ENCODE measurements at places on chromosomes 1 and 21.

DNA sequence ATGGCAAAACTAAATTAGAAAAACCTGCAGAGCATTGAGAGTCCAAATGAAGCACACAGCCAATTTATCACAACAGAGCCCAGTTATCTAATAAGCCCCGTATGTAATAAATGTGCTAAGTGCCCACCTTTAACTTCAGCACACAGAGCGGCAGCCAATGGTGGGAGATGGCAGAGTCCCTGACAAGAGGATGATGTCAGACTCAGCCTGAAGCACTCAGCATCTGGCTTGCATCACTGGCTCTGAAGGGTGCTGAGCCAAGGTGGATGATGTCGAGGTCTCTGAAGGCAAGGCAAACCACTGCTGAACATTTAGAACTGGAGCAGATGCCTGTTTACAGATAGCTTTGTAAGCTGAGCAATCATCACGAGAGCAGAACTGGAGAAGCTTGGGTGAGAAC lies 118.3 kb downstream of the NUF2 start:
- DNase-seq: no peak

DNA sequence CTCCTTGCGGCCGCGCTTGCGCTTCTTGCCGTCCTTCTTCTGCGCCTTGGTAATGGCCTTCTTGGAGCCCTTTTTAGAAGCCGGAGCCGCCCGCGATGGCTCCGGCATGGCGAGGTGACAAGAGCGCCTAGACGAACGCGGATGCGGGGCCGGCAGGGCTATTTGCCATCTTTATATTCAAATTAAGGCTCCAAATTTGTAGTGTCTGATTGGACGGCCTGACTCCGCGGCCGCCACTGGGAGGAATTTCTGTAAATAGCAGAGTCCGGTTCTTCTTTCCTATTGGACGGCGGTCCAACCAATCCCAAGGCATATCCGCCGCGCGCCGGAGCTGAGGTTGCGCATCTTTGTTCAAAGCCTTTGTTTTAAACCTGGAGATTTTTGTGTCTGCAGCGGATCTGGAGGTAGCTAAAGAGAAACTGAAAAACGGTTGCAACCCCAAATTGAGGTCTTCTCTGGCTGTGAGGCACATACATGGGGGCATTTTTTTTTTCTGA lies 22.6 kb upstream of the RNF187 start:
- DNase-seq: peak; percentile 92

DNA sequence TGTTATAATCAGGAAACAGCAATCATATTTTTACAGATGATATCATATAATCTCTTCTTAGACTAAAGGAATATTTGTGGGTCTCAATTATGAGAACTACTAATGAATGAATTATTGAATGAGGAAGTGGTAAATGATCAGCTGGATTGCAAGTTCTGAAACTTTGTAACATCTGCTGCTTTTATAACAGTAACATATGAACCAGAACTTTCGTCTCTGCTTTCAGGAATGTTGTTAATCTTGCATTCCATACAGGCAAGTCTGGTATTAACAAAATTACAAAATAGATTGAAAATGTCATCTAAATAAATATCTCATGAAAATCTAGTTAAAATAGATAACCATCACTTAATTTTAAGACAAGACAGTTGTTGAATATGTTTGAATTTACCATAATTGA lies 110.5 kb upstream of the COL11A1 start:
- peak; percentile 32 for DNase-seq

- no peak for DNase-seq
These were observed 4.1 kb downstream of the GRHL3 start for GRCh38 chr1:24323281-24323680.

DNA sequence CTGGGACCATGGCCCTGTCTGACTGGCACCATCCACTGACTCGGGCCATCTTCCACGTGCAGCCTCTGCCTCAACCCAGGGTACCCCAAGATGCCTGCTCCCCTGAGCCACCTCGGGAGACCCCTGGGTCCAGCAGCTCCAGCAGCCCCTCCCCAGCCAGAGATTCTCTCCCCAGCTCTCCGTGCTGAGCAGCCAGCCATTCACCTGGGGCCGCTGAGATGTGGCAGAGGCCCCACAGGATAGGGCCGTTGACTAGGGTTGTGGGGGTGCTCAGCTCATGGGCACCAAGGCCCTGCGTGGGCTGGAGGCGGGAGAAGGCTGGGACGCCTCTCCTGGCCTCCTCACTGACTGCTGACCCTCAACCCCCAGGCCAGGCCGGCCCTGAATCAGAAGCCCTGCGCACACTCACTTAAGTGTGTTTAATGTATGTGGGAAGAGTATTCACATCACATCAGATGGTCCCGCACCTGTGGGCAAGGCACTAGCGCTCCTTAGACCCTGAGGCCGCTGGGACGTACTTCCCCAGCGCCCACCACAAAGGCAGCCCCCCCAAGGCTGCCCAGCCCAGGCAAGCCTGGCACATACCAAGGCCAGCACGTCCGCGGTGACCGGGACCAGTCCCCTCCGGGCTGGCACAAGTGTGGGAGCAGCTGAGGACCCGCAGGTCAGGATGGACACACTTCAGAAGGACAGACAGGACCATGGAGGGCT lies 27.8 kb downstream of the SLC19A1 start:
- DNase-seq: no peak

- peak; percentile 56 for DNase-seq
These were observed 30.0 kb upstream of the RCSD1 start for GRCh38 chr1:167599957-167600581.

DNA sequence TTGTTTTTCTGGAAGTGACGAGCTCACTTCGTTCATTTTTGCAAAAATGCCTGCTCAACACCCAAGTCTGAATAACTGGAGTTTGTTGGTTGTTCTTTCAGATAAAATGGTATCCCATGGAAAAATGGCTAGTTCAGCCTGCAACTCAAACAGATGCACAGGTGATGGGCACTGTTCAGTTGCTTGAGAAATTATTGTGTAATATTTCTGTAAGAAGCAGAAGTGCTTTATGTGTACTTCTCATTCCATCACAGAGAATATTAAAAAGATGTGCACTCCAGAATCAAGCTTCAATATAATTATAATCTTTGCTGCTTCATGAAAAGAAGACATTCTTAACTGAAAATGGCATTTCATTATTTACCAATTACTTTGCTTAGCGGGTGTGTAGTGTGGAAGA lies 9.1 kb downstream of the SYT2 start:
- DNase-seq: no peak

DNA sequence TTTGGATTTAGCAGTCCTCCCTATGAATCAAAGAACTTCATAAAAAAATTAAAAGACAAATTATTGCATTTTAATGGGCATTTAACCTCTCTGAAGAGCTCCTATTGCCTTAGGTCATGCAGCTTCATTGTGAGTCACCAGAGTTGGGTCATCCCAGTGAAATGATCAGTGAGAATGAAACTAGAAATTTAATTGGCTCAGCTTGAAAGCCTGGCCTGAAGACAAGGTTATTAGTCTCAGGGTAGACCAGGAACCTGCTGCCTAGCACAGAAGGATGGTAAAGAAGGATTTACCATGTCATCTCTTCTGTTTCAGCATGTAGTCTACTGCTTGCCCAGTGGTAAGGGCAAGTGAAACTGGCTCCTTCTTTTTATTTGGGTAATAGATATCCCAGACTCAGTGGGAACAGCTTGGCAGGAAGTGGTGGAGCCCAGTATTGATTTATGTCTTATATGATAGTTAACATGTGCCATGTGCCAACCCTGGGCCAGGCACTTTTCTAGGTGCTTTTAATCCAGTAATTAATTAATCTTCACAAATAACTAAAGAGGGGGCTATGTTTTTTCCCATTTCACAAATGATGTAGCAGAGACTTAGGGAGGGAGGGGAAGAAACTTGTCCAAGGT lies 23.6 kb downstream of the LAMC2 start:
- DNase-seq: peak; percentile 77

DNA sequence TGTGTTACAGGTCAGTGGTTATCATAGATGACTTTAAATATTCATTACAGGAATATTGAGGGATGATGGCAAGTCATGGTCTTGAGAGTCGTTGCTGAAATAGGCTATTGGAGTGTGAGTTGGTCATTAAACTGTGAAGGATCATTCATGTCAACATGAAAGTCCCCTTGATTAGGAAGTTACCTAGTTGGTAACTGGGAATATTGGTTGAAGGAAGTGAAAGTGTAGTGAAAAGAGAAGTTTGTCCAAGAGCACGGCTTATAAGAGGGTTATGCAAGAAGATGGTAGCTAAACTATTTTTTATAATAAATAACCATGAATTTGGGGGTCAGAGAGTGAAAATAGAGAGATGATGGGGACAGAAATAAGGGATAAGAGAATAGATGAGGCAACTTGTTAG lies 16.9 kb downstream of the CRB1 start:
- DNase-seq: no peak

- no peak for DNase-seq
These were observed 45.9 kb downstream of the CDC42BPA start for GRCh38 chr1:227272428-227272827.

- peak; percentile 55 for DNase-seq
These were observed 27.8 kb upstream of the A3GALT2 start for GRCh38 chr1:33348676-33349080.

DNA sequence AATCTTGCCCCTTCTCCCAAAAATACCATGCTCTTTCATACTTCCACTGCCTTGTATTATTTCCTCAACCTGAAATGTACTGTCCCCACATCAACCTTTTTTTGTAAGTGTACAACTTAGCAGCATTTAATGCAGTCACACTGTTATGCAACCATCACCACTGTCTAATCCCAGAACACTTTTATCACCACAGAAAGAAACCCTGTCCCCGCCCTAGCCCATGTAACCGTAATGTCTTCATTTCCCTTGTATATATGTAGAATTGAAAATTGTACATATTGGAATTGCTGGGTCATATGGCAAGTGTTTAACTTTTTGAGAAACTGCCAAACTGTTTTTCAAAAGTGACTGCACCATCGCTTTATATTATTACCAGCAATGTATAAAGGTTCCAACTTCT lies 37.4 kb downstream of the PTP4A2 start:
- no peak for DNase-seq

- DNase-seq: no peak
These were observed 9.0 kb upstream of the UBE2U start for GRCh38 chr1:64194168-64195080.

DNA sequence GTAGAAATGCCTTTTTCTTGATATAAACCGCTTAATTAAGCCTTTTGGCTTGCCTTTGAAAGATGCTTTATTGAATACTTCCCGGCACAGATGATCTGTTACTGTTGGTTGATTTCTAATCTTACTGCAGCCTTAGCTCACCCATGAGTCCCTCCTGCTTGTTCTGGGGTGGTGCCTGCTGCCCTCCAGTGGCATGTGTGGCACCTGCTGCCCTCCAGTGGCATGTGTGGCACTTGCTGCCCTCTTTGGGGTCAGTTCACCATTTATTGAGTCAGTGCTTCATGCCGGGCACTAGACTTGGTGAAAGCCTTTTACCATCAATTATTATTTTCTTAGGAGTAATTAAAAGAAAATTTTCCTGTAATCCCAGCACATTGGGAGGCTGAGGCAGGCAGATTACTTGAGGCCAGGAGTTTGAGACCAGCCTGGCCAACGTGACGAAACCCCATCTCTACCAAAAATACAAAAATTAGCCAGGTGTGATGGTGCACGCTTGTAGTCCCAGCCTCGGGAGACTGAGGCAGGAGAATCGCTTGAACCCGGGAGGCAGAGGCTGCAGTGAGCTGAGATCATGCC lies 54.3 kb downstream of the ADARB1 start:
- DNase-seq: peak; percentile 77

DNA sequence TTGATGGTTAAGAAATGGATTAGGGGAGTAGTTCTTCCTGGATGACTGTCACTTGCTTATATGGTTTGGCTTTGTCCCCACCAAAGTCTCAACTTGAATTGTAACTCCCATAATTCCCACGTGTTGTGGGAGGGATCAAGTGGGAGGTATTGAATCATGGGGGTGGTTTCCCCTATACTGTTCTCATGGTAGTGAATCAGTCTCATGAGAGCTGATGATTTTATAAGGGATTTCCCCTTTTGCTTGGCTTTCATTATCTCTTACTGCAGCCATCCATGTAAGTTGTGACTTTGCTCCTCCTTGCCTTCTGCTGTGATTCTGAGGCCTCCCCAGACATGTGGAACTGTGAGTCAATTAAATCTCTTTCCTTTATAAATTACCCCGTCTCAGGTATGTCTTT lies 1621.1 kb downstream of the MRPL39 start:
- no peak for DNase-seq

GRCh38 chr1:52463891-52464290 lies 59.5 kb downstream of the PRPF38A start:
- DNase-seq: no peak

GRCh38 chr1:172673761-172674160 lies 14.9 kb downstream of the FASLG start:
- no peak for DNase-seq

DNA sequence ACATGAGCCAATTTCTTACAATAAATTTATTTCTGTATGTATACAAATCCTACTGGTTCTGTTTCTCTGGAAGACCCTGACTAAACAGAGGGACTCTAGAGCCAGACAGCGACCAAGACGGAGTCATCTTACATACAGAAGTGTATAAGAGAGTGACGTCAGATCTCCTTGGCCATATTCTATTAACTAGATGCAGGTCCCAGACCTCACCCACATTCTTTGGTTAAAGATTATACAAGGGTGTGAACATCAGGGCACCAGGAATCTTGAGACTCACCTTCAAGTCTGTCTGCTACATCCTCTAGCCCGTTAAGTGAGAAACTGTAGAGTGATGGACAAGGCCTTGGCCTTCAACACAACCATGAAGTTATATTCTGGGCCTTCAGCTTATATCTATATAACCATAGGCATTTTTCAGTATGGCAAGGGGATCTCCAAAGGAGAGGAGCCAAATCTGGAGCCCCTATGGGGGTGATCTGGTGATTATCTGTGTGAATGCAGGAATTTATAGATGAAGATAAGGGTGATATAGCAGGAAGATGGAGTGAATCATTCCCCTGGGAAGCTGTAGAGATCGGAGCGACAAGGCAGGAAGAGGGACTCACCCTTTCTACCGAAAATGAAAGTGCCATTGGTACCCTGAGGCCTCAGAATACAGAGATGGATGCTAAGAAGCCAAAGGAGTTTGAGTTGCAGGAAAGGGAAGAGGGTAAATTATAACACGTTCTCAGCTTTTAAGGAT lies 83.9 kb downstream of the ADAMTS1 start:
- DNase-seq: no peak

DNA sequence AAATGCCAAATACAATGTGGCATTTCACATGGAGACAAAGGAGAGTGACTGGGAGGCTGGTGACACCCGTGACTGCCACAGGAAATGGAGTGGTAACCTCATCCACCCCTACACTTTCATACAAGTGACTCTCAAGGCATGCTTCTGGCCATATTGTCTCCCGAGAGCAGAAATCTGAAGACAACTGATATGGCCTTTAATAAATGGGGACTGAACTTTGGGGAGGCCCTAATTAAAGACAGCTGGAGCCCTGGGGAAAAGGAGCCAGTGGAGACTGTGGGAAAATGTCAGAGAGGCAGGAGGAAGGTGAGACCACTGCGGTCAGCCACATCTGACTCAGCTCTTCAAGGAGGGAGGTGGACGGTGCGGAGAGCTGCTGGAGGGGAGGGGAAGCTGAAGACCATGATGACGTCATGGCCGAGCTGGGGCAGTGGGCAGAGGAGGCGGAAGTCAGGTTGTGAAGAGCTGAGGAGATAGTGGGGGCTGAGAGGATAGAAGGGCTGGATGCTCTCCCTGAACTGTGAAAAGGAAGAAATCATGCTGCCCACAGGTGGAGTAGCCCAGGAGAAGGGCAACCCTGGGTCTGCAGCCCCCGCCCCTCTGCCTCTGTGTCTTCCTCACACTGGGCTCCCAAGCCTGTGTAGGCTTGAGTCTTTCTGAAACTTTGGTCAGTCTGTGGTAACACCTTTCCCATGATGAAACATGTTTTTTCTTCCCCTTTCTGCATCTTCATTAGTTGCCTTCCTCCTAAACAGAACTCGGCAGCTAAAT lies 14.0 kb upstream of the NCF2 start:
- DNase-seq: peak; percentile 44
